ENCODE measurements at places on chromosomes 1 and 21. TPM values are rescaled to one million over a fixed set of nuclear protein-coding genes. Genes with fewer than 3 reads are reported as not detected.

DNA sequence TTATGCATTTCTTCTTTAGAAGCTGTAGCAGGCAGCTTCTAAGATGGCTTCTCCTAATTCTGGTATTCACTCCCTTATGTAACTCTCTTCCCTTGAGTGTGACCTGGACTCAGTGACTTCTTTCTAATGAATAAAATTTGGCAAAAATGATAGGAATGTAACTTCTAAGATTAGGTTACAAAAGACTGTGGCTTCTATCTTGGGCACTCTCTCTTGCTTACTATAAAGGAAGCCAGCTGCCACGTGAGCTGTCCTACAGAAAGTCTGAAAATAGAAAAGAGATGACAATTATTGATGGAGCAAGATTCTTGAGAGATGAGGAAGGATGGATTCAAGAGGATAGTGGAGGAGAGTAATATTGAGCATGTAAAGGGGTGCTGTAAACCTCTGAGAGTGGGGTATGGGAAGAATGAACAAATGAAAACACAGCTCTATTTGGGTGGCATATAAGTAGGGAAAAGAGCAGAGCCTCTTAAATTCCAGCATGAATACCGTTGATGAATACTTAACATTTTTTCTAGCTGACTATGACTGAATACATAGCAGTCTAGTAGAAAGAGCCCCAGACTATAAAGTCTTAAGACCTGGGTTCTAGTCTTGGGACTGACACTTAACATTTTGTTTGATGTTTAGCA, 5.5 kb downstream of the TSEN15 start:
- no peak overlapping the region for H3K4me3 ChIP-seq
- H3K27me3 ChIP-seq: no peaks in the 10 kb centered on the region
- DNase-seq: peak; percentile 99
- H3K4me1 ChIP-seq: peaks cover 90% of the 10 kb centered on the region

DNA sequence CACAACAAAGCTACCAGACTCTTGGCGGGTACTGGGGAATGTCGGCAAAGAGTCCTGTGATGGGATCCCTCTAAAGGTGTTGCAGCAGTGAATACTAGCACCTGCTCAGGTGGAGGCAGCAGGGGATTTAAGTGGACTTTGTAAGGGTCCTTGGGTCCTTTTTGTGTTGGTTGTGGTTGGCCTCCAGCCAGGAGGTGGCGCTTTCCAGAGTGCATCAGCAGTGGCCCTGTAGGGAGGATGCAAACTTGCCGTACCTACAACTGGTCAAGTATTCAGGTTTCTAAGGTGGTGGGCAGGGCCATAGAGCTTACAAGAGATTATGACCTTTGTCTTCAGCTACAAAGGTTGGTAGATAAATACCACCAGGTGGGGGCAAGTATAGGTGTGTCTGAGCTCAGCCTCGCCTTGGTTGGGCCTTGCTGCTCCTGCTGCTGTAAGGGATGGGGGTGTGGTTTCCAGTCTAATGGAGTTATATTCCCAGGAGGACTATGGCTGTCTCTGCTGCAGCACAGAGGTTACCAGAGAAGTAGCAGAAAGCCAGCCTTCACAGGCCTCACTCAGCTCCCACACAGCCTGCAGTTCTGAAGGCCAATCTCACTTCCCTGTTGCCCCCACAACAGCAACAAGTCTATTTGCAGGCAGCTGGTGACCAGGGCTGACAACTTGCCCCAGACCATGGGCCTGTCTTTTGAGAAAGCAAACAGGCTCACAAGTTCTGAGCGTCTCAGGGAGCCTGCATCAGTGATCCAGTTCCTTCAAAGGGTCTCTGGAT, 7.3 kb downstream of the OR2M5 start:
- no peak overlapping the region for H3K4me3 ChIP-seq
- no peaks in the 10 kb centered on the region for H3K27me3 ChIP-seq
- no peak overlapping the region for H3K27ac ChIP-seq
- no peaks in the 10 kb centered on the region for H3K4me1 ChIP-seq

- H3K4me3 ChIP-seq: peak overlapping the region; percentile 35
- H3K27me3 ChIP-seq: no peaks in the 10 kb centered on the region
- H3K36me3 ChIP-seq: peaks cover 14% of the 10 kb centered on the region
Observed at GRCh38 chr1:229094476-229095311, 176.2 kb upstream of the RAB4A start.

Gene MAN1C1
- total RNA-seq: not detected

Gene HMGB4
- total RNA-seq: not detected

Gene BSND
- total RNA-seq: not detected

Gene TMEM82
- total RNA-seq: not detected

Gene RGS8
- total RNA-seq: not detected

All from SJSA1 (cell line).